ENCODE measurements at places on chromosomes 11 and 22. TPM values are rescaled to one million over a fixed set of nuclear protein-coding genes. Genes with fewer than 3 reads are reported as not detected.

- no peak for DNase-seq
These were observed 15.8 kb downstream of the IL17RA start for GRCh38 chr22:17100621-17101020.

GRCh38 chr22:18021431-18021830 is 2.9 kb downstream of the MICAL3 start:
- no peak for DNase-seq

DNA sequence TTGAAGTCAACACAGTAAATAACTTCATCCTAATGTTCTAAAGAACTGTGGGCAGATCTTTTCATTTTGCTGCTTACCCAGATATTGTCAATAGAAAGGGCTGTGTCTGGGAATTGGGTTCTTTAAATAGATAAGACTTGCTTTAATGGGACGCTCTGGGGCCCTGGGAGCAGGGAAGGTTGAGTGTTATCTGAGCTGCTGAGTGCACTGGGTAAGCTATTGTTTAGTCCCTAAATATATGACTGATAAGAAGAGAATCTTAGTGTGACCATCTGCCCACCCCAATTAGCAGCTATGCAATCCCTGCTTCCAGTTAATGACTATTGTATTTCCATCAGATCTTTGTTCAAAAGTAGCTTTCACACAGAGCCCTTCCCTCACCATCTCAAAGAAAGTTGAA is 44.4 kb downstream of the ARHGAP42 start:
- no peak for DNase-seq

- DNase-seq: no peak
These were observed 109.6 kb upstream of the CHORDC1 start for GRCh38 chr11:90332415-90332814.

- DNase-seq: no peak
These were observed 113.5 kb downstream of the GUCY1A2 start for GRCh38 chr11:106904826-106905225.

DNA sequence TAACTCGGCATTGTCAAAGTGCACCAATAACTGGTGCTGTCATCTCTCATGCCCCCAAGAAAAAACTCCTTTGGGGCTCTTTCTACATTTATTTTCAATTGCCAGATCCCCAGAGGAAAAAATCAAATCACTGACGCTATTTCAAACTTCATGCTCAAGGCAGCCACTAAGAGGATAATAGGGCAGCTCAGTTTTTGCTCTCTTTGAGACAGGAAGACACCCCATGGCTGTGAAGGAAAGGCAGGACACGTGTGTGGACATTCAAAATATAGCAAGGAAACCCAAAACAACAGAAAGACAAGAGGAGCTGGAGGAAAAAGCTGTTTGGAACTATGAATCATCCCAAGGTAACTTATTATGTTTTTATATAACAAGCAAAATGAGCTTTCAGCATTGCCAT is 83.7 kb downstream of the SERGEF start:
- no peak for DNase-seq

GRCh38 chr11:16603245-16603644 is 135.2 kb upstream of the C11orf58 start:
- DNase-seq: no peak

- no peak for DNase-seq
These were observed 679.9 kb downstream of the KCNA4 start for GRCh38 chr11:29336727-29337575.

GRCh38 chr11:130414107-130415080 is 14.0 kb downstream of the ADAMTS8 start:
- DNase-seq: no peak

C22orf42 gene
- total RNA-seq: not detected

PDGFB gene
- total RNA-seq: 22.2 TPM

Data from tibial nerve (tissue), 4 donors.